ENCODE measurements at places on chromosomes 12 and 14. TPM values are rescaled to one million over a fixed set of nuclear protein-coding genes. Genes with fewer than 3 reads are reported as not detected.

Gene SLC17A8
- total RNA-seq: 0.30 TPM

Gene RXYLT1
- 18.8 TPM for total RNA-seq

Gene MYF6
- 0.52 TPM for total RNA-seq

Gene ACOT4
- total RNA-seq: 2.7 TPM

Gene CLEC4D
- not detected for total RNA-seq

Gene OR6C68
- not detected for total RNA-seq

Gene FAIM2
- not detected for total RNA-seq

Gene SLC6A15
- total RNA-seq: 2.8 TPM

Gene TPPP2
- not detected for total RNA-seq

Gene NPFF
- total RNA-seq: not detected

Gene GSG1
- 5.1 TPM for total RNA-seq

Gene BATF
- total RNA-seq: not detected

Gene FAM186B
- 0.35 TPM for total RNA-seq

Gene LHX5
- total RNA-seq: 0.35 TPM

Gene FOXN4
- total RNA-seq: not detected

Gene LAG3
- not detected for total RNA-seq

Gene POU6F1
- 0.35 TPM for total RNA-seq

Gene ARHGEF25
- total RNA-seq: 1.7 TPM

All from renal cortical epithelial cell (primary cell).